ENCODE measurements at places on chromosomes 6 and 20. TPM values are rescaled to one million over a fixed set of nuclear protein-coding genes. Genes with fewer than 3 reads are reported as not detected.

LHFPL5 gene
- total RNA-seq = not detected

DNA sequence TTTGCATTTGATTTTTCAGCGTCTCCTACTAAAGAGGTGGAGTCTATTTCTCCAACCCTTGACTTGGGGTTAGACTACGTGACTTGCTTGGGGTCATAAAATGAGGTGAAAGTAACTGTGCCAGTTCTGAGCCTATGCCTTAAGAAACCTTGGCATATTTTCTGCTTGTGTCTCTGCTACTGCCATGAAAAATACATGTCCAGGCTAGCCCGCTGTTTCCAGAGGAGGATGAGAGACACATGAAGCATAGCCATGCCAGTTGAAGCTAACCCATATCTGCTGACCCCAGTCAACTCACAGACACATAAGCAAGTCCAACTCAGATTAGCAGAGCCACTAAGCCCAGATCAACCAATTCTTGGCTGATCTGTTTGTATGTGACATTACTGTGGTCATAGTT, 38.7 kb downstream of the SCP2D1 start:
- no peak for DNase-seq

DNA sequence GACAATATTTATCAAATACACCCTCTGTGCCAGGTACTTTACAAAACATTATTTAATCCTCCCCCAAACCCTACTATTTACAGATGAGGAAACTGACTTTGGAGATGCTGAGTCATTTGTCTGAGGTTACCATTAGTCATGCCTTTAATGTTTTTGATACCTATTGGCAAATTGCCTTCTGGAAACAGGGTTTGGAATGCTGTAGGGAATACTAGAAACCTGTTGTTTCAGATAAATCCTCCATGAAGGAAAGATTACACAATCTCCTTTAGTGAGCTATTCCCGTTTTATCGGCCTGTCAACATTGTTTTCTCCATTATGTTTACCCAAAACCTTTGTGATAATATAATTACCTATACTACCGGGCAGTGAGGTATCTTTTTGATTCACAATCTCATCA, 93.6 kb upstream of the ADGRF1 start:
- DNase-seq = no peak

GRCh38 chr6:4936681-4937041, 67.2 kb downstream of the RPP40 start:
- no peak for DNase-seq

DNA sequence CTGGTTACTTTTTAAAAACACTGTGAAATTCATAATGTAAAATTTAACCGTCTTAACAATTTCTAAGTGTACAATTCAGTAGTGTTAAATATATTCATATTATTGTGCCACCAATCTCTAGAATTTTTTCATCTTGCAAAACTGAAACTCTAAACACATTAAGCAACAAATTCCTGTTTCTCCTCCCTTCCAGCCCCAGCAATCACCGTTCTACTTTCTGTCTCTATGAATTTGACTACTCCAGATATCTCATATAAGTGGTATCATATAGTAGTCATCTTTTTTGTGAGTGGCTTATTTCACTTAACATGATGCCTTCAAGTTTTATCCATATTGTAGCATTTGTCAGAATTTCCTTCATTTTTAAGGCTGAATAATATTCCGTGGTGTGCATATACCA, 44.7 kb downstream of the RSPH3 start:
- DNase-seq = no peak

DNA sequence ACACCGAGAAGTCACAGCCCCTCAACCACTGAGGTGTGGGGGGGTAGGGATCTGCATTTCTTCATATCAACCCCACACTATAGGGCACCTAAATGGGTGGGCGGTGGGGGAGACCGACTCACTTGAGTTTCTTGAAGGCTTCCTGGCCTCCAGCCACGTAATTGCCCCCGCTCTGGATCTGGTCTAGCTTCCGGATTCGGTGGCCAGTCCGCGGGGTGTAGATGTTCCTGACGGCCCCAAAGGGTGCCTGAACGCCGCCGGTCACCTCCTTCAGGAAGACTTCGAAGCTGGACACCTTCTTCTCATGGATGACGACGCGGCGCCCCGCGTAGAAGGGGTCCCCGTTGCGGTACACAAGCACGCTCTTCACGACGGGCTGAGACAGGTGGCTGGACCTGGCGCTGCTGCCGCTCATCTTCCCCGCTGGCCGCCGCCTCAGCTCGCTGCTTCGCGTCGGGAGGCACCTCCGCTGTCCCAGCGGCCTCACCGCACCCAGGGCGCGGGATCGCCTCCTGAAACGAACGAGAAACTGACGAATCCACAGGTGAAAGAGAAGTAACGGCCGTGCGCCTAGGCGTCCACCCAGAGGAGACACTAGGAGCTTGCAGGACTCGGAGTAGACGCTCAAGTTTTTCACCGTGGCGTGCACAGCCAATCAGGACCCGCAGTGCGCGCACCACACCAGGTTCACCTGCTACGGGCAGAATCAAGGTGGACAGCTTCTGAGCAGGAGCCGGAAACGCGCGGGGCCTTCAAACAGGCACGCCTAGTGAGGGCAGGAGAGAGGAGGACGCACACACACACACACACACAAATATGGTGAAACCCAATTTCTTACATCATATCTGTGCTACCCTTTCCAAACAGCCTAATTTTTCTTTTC, at the start of gene DCDC2:
DCDC2 (minus strand) TSS at position 724 of the 883 bp plus-strand sequence; CDS start at position 415, 309 bp downstream.
- DNase-seq = no peak
